ENCODE measurements at places on chromosomes 1 and 21.
A peak's percentile ranks its signal among the peaks of the same experiment; 100 is the strongest.

GRCh38 chr1:101165954-101166353, 70.9 kb upstream of the S1PR1 start:
- no peak for DNase-seq

DNA sequence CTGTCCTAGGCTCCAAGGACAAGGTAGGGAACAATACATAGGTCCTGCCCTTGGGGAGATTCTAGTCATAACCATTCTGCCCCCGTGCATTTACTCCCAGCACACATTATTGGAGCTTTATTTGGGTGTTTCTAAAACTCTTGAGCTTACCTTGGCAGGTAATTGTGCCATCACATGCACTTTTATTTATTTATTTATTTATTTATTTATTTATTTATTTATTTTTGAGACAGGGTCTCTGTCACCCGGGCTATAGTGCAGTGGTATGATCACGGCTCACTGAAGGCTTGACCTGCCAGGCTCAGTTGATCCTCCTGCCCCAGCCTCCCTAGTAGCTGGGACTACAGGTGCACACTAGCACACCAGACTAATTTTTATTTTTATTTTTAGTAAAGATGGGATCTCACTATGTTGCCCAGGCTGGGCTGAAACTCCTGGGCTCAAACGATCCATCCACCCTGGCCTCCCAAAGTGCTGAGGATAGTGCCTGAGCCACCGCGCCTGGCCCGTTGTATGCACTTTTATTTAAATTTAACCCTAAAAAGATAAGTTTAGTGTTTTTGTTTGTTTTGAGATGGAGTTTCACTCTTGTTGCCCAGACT, 9.2 kb downstream of the AGMAT start:
- DNase-seq, result no peak

- DNase-seq, result no peak
These were observed 1.6 kb downstream of the KDM1A start for GRCh38 chr1:23020706-23021405.

DNA sequence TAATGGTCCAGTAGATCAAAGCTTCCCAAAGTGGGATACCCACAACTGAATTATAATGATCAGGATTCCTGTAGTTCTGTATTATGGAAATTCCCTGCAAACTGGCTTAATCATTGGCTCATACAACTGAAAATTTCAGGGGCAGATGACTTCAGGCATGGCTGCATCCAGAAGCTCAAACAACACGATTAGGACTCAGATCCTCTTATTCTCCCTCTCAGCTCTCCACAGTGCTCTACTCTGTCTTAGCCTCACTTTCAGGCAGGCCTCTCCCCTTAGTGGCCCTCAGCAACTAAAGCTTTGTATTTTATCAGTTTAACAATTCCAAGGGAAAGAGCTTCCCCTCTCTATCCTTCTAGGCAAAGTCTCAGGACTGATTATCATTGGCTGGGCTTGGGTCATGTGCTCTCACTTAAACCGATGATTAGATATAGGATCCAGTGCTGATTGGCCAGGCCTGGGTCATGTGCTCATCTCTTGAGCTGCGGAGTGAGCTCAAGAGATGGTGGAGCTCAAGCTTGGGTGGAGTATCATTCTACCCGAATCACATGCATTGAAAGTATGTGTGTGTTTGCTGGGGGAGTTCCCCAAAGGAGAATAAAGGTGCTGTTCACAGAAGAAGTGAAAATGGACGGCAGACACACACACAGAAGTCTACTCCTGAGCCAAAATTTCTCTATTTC, 57.9 kb upstream of the RUNX3 start:
- DNase-seq, result no peak

GRCh38 chr1:232630894-232631195, 912 bp upstream of the SIPA1L2 start:
- DNase-seq, result no peak

DNA sequence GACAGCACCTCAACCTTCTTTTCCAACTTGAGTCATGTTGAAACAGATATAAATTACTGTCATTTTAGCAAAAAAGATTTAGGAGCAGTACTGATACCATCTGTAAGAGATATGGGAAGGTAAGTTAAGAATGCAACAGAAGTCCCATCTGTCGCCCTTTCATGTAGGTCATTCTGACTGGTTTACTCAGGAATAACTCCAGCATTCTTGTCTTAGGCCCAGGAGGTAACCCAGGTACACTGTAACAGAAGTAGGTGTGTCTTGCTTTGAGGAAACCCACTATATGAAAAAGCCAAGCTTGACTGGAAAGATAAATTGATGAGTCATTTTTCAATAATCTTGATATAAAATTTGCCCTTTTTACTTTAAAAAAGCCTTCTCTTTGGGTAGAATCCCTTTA, 35.4 kb downstream of the PGM1 start:
- no peak for DNase-seq

DNA sequence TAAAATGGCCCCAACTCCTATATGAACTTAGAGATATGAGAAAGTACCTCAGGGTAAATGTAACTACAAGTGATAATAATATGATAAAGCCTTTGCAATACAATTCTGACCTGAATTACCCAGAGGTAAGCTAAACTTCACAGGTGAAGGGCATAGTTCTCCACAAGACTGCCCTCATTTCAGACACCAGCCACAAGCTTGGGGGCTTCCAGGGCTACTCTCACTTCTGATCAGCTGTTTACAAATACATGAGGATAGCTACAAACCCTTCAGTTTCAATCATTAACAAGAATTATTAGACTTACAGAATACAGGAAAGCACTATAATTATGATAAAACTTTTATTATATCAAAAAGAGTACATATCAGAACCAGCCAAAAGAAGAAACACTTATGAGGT, 18.7 kb upstream of the DPH5 start:
- no peak for DNase-seq

DNA sequence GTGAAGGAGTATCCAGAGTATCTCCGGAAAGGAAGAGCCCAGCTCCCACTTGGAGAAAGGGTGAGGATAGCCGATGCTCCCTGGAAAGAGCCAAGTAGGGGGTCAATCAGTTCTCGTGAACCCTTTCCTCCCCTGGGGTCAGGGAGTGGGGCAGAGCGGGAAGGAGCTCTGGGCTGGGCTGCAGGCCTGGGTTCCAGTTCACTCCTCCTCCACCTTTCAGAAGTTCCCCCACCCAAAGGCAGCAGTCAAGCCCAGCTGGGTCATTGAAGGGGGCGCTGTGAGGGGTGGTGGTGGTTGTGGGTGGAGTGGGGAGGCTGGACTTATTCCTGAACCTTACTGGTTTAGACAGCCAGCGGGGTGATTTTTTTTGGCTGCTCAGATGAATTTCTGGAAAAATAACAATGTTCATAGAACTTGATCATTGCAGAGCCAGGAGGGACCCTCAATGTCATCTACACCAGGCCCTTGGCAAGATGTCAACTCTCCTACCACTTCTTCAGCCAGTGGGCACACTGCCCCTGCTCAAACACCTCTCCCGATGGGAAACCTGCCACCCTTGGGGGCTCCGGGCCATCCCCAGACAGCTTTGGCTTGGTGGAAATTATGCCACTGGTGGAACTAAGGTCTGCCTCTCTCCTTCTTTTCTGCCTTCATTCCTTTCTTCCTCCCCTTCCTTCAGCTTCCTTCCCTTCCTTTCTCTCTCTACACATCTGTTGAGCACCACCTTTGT, 235.8 kb downstream of the TRABD2B start:
- no peak for DNase-seq

- DNase-seq, result no peak
These were observed 855 bp upstream of the IVNS1ABP start for GRCh38 chr1:185317886-185318310.

DNA sequence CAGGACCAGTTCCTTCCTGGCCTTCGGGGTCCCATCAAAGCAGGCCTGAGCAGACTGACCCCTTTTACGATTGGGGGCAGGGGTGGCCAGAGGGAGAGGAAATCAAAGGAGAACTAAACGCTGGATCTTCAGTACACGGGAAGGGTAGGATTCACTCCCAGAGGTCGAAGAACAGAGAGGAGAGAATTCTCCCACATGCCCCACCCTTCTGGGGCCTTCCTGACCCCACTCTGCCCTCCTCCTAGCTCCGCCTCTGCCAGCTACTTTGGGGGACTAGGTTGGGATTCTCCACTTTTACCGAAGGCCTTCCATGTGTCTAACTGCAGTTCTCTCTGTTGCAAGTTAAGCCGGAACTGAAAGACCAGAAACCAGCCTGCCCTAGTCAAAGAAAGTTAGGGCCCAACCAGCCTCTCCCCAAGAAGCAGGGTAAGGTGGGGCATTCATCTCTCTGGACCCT, 654 bp upstream of the ARHGEF2 start:
- DNase-seq, result no peak

GRCh38 chr1:178686407-178686806, 38.6 kb upstream of the RALGPS2 start:
- no peak for DNase-seq

DNA sequence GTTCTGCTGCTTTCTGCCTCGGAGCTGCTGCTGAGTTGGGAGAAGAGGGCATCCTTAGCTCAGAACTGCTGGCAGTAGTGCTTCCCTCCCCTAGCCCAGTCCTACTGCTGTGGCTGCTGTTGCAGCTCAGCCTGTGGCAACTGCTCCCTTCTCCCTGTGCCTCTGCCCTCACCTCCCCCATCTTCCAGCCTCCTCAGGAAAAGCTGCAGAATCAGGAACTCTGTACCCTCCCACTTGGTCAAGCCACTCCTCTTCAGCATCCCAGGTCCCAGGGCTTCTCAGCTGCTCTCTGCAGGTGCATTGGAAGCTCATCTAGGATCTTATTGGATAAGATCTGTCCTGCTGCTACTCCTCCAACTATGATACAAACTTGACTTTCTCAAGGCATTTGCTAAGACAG, 316.7 kb downstream of the BRINP2 start:
- no peak for DNase-seq

GRCh38 chr1:180863158-180863775, 49.4 kb upstream of the KIAA1614 start:
- peak; percentile 60 for DNase-seq

- DNase-seq, result no peak
These were observed 113.5 kb downstream of the XCL2 start for GRCh38 chr1:168430321-168430720.

Measured in putamen (tissue), 1 donor.